ENCODE measurements at places on chromosomes 3 and 15.
A peak's percentile ranks its signal among the peaks of the same experiment; 100 is the strongest.

- DNase-seq, result no peak
These were observed 48.0 kb downstream of the CTNNB1 start for GRCh38 chr3:41247055-41248004.

- DNase-seq, result no peak
These were observed 97.1 kb downstream of the STRIT1 start for GRCh38 chr3:155196131-155197021.

- no peak for DNase-seq
These were observed 30.9 kb downstream of the MGLL start for GRCh38 chr3:127791221-127791913.

- no peak for DNase-seq
These were observed 108.0 kb downstream of the CMSS1 start for GRCh38 chr3:99925584-99926230.

DNA sequence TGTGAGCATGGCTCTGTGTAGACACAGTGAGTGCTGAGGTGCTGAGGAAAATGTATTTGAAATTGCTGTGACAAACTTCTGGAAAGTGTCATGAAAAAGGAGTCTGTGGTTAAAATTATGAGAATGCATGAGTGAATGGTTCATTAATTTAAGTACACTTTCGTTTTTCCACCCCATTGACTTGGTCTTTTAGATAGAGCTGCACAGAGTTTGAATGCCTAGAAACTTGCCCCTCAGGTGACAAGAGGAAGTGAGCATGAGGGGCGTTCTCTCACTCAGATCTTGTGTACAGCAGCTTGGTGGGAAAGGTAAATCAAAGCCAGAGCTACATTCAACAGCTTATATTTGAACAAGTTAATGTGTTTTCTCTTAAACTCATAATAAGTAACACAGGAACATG, 296.8 kb downstream of the WDR72 start:
- no peak for DNase-seq

DNA sequence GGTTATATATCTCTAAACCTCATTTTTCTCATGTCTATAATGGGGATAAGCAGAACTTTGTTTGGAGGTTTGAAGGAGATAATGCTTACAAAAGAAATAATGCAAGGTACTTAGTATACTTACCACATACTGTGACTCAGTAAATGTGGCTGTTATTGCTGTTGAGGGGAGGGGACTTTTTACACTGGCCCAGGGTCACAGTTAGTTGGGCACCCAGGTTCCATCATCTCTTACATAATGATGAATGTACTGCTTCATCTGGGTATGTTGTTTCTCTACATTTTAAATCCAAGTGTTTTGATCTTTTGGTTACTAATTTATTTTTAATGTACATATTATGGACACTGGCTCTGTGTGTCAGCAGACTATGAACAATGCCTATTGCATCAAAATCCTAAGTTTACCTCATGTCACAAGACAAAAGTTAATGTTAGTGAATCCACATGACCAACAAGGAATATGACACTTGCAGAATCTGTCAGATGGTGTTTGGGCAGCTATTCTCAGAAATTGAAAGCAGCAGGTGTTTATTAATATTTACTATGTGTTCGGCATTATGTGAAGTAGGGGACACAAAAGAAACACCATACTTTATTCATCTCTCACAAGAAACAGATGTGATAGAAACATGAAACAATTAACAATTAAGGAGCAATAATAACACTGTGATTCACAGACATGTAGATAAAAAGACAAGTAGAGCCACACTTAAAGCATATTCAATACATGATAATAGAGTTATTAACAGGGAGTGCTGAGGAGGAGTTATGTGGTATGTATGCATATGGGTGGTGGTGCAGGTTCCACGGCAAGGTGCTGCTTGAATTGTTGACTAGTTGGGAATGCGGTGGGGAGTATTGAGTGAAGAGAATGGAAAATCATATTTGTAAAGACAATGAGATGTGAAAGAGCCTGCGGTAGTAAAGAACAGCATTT, 109.7 kb downstream of the GALK2 start:
- no peak for DNase-seq

DNA sequence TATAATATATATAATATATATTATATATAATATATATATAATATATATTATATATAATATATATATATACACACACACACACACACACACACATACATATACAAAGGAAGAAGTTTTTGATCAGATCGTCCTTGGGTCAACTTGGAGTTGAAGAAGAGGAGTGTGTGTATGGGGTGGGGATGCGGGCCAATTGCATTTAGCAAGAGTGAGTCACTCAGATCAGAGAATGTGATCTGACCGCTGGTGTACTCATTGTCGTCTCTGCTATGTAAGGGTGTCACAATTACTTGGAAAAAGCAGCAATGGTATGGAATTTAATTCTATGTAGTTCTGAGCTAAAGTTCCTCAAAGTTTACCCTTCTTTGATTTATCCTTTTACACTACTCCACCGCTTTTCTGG, 4.6 kb upstream of the VGLL3 start:
- peak; percentile 85 for DNase-seq

- no peak for DNase-seq
These were observed 23.2 kb downstream of the GPR15 start for GRCh38 chr3:98555025-98555379.

- DNase-seq, result no peak
These were observed 20.4 kb downstream of the CFAP100 start for GRCh38 chr3:126414961-126415660.

GRCh38 chr3:134277066-134277660, 26.5 kb upstream of the RYK start:
- DNase-seq, result no peak

DNA sequence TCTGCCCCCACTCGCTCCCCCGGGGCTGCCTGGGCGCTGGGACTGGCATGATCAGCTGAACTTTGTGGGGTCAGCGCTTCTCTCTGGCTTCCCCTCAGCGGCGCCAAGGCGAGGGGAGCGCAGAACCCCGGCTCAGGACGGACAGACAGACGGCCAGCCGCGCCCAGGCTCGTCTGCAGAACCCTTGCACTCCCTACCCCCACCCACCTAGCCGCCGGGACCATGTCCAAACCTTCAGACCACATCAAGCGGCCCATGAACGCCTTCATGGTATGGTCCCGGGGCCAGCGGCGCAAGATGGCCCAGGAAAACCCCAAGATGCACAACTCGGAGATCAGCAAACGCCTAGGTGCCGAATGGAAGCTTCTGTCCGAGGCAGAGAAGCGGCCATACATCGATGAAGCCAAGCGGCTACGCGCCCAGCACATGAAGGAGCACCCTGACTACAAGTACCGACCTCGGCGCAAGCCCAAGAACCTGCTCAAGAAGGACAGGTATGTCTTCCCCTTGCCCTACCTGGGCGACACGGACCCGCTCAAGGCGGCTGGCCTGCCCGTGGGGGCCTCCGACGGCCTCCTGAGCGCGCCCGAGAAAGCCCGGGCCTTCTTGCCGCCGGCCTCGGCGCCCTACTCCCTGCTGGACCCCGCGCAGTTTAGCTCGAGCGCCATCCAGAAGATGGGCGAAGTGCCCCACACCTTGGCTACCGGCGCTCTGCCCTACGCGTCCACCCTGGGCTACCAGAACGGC, 621 bp downstream of the SOX14 start:
- no peak for DNase-seq

GRCh38 chr15:66025015-66025452, 155.7 kb downstream of the RAB11A start:
- DNase-seq, result no peak

DNA sequence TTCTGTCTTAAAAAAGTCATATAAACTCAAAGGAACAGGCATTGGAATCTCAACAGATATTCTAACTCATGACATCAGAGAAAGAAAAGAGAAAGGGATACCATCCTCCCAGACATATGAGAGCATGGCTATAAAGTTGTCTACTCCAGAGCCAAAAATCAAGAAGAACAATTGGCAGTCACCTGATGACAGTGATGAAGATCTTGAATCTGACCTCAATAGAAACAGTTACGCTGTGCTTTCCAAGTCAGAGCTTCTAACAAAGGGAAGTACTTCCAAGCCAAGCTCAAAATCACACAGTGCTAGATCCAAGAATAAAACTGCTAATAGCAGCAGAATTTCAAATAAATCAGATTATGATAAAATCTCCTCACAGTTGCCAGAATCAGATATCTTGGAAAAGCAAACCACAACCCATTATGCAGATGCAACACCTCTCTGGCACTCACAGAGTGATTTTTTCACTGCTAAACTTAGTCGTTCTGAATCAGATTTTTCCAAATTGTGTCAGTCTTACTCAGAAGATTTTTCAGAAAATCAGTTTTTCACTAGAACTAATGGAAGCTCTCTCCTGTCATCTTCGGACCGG, 35.9 kb downstream of the UNC13C start:
- no peak for DNase-seq

DNA sequence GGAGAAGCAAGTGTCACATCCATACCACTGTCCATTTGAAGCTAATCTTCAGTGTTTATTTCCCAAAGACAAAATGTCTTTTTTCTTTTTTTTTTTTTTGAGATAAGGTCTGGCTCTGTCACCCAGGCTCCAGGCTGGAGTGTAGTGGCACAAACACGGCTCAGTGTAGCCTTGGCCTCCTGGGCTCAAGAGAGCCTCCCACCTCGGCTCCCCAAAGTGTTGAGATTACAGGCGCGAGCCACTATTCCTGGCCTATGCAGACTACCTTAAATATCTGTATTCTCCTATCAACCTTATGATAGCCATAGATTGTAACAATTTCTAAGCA, 27.7 kb upstream of the VPS33B start:
- DNase-seq, result no peak

DNA sequence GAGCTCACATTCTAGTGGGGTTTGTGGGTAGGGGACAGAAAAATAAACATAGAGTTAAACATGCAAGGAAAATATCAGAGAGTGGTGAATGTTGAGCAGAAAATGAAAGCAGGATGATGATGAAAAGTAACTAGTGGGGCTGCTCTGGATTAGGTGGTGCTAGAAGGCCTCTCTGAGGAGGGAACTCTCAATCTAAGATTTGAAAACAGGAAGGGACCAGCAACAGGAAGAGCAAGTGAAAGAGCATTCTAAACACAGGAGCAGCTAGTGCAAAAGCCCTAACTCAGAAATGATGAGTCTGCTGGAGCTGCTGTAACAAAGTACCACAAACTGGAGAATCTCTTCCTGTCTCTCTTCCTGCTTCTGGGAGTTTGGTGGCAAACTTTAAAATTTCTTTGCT, 468.6 kb upstream of the AGTR1 start:
- no peak for DNase-seq

DNA sequence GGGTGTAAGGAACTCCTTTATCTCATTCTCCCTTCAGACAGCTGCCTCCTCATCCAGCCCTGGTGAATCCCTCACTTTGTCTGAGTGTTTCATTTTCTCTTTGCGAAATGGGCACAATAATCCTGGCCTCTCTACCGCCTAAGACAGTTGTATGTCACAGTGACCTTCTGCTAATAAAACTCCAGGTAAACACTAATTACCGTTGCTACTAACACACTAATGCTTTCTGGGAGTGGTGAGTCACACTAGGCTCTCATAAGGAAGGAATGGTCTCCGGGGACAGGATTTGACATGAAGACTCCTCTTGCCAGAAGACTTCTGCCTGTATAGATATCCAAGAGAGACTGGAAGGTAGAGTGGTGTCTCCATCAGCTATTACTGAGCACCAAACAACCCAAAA, 71.7 kb upstream of the SNRK start:
- no peak for DNase-seq

DNA sequence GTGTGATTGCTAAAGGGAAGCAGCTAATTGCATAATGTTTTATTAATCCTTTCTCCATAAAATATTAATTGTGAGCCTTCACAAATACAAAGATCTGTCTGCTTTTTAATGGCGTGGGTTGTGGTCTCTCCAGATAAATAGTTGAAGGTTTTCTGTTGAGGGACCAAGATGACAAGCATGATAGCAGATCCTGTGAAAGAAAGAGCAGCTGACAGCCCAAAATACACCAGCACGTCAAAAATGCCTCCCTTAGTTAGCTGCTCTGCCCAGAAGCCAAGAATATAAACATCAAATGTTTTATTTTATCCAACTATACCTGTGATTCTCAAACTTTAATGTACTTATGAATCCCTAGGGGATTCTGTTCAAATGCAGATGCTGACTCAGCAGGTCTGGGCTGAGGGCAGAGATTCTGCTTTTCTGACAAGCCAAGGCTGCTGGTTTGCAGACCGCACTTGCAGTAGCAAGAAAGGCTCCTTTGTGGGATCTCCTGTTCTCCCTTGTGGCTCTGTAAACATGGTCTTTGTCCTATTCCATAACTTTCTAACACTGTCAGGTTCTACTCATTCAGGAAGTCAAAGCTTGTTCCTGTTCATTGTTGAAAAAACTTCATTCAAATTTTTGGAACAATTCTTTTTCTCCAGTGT, 119.1 kb upstream of the SLC25A36 start:
- no peak for DNase-seq

GRCh38 chr3:3632449-3632848, 166.8 kb upstream of the LRRN1 start:
- DNase-seq, result no peak
